ENCODE measurements at places on chromosomes 2 and 18.

- DNase-seq, result no peak
Measured at GRCh38 chr2:11203480-11203879, 48.2 kb downstream of the SLC66A3 start.

DNA sequence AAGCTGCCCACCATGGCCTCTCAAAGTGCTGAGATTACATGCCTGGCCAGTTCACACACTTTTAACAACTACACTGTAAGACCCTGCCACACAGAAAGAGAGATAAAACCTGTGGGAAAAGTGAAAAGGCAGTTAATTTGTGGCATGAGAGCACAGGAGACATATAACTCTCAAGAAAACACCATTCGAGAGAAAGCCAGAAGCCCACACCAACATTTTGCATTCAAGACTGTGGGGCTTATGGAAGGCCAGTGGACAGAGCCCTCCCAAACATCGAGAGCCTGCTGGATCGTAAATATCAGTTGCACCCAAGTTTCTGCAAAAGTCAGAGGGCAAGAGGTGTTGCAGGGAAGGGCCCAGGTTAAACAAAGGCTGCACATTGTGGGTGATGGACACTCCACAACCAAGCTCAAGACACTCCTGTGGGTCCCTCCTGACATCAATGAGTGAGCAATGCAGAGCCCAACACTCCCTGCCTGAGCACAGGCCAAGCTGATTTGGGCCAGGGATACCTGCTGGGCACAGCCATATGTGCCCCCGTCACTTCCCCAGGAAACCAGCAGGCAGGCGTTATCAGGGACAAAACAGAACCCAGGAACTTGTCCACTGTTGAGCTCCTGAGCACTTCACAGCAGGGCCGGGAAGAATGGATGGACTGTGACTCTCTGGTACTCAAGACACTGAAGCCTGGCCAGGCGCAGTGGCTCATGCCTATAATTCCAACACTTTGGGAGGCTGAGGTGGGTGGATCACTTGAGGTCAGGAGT is 114.4 kb downstream of the ZFP36L2 start:
- no peak for DNase-seq

- no peak for DNase-seq
Measured at GRCh38 chr18:70621710-70622109, 332.9 kb downstream of the SOCS6 start.

DNA sequence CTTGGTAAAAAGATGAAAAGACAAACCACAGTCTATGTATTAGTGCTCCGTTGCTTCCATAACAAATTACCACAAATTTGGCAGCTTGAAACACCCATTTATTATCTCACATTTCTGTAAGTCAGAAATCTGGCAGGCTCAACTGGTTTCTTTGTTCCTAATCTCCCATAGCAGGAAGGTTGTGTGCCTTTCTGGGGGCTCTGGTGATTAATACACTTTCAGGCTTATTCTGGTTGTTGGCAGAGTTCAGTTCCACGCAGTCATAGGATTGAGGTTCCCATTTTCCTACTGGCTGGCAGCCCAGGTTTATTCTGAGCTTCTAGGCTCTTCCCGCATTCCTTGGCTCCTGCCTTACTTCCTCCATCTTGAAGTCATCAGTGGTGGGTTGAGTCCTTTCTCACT is 189.3 kb downstream of the ANAPC1 start:
- DNase-seq, result no peak

GRCh38 chr2:56831780-56832179 is 648.0 kb downstream of the CCDC85A start:
- DNase-seq, result no peak

- DNase-seq, result no peak
Measured at GRCh38 chr2:229022071-229022470, 249.0 kb downstream of the PID1 start.

DNA sequence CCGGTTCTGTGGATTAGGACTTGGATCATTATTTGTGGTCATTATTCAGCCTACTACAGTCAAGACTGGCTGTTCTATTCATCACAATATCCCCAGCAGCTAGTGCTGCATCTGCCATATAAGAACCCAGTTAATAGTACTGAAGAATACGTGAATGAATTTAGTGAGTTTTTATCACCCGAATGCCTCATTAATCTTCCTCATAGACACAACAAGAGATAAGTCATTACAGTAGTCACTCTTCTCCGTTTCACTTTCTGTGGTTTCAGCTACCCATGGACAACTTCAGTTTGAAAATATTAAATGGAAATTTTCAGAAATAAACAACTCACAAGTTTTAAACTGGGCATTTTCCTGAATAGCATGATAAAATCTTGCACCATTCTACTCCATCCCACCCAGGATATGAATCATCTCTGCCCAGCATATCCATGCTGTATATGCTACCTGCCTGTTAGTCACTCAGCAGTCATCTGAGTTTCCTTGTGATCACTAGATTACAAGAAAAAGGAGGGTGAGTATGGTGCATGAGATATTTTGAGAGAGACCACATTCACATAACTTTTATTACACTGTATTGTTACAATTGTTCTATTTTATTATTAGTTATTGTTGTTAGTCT is 363.7 kb upstream of the CHAC2 start:
- no peak for DNase-seq

DNA sequence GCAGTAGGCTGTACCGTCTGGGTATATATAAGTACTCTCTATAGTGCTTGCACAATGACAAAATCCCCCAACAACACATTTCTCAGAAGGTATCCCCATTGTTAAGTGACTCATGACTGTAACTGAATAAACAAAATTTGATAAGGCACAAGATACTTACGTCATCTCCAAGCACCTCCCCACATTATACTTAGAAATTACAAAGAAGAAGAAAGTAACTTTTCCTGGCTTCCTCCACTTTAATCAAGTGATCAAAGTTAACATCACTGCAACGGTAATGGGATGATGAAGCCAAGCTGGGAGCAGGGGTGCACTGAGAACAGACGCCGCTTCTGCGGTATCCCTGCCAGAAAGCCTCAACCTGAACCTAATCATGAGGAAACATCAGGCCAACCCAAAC is 9.7 kb downstream of the TNS1 start:
- DNase-seq, result no peak

DNA sequence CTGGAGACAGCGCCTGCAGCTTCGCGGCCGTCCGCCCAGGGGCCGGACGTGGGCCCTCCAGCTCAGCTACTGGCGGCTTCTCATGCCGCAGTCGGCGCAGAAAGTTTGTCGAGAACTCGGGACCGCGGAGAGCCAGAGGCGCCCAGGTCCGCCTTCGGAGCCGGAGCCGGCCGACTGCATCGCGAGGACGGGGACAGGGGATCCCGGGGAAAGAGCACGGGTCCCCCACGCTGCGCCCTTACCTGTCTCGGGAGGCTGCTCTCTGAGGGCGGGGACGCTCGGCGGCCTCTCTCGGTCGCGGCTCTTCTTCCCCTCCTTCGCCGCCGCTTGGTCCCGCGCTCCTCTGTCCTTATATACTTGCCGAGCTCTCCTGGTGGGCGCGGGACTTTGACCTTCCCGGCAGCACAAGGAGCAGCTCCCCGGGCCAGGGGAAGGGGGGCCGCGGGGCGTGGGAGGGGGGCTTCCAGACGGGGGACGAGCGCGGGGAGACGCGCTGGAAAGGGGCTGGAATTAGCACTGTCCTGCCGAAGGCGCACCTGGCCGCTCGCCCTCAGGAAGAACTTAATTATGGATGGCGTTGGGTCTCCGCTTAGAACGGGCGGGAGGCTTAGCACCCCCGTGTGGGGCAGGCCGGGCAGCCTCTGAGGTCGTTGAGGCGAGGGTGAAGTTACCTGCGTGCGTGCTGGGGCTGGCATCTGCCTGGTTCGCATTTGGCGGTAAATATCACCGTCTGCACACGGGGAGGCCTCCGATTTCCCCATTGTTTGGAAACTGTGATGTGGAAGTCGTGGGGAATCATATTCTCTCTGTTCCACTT is at the start of gene POMC:
TSS of gene POMC (minus strand) at position 325 of the 817 bp plus-strand sequence. CDS start 3,808 bp downstream, outside the sequence.
- no peak for DNase-seq

DNA sequence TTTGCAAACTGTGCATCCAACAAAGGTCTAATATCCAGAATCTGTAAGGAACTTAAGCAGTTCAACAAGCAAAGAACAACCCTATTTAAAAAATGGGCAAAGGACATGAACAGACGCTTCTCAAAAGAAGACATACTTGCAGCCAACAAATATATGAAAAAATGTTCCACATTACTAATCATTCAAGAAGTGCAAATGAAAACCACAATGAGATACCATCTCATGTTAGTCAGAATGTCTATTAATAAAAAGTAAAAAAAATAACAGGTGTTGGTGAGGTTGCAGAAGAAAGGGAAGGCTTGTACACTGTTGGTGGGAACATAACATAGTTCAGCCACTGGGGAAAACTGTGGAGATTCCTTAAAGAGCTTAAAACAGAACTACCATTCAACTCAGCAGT is 126.2 kb downstream of the NAT8 start:
- DNase-seq, result no peak

- no peak for DNase-seq
Measured at GRCh38 chr18:75677696-75678455, 250.4 kb upstream of the SMIM21 start.

DNA sequence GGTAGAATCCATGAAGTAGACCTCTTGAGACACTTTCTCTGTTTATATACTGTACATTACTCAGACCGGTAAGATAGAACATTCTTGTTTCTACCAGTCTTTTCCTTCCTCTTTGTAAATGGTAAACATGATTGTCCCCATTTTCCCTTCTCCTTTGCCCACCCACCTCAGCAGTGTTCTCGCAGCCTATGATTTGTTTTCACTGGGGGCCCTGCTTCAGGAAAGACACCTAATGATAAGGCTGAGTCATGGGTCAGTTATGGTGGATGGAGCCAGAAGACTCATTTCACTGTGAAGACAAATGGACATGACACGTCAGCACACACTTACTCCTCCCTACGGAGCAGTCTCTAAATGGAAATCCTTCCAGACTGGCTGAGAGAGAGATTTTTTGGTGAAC is 23.7 kb downstream of the CENPO start:
- no peak for DNase-seq

DNA sequence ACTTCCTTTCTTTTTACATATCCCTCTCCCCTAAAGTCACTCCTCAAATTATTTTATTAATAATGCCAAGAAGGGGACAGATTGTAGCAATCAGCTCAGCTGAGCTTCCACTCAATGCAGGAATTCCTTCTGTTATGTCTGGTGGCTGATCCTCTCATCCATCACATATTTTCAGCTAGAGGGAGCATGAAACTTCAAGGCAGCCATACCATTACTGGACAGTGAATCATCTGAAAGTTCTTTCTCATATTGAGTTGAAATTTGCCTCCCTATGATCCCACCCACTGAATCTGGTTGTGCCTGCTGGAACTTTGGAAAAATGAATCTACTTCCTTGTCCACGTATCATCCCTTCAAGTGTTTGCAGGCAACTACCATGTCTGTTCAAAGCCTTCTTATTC is 11.2 kb downstream of the ZNF385B start:
- DNase-seq, result no peak

GRCh38 chr2:33607905-33608304 is 8.8 kb upstream of the FAM98A start:
- DNase-seq, result no peak

DNA sequence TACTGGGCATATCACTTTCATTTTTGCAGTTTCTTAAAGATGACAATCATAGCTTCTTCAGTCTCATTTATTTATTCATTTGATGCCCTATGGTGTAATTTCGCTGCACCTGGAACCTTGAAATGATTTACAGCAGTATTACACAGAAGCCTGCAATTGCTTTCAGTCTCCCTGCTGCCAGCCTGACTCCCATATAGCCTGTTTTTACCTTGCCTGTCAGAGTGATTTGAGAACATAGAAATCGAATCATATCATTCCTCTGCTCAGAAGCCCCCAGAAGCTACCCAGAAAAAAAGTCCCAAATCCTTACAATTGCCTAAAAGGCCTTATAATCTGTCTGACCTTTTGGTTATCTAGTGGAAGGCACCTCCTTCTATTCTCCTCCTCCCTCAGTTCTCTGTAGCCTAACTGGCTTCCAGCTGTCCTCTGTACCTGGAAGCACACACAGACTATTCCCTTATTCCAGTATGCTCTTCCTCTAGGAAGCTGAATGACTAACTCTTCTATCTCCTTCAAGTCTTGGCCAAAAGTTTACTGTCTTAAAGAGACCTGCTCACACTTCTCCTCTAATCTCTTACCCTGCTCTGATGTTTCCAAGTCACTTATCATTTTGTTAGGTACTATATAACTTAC is 12.6 kb downstream of the SCN3A start:
- no peak for DNase-seq

GRCh38 chr2:6067806-6068205 is 375.6 kb downstream of the SOX11 start:
- DNase-seq, result no peak

- DNase-seq, result no peak
Measured at GRCh38 chr2:218230882-218231281, 13.9 kb downstream of the ARPC2 start.

- DNase-seq, result no peak
Measured at GRCh38 chr2:220445429-220446105, 818.1 kb downstream of the SLC4A3 start.

- no peak for DNase-seq
Measured at GRCh38 chr2:126886916-126887280, 11.8 kb upstream of the TEX51 start.

DNA sequence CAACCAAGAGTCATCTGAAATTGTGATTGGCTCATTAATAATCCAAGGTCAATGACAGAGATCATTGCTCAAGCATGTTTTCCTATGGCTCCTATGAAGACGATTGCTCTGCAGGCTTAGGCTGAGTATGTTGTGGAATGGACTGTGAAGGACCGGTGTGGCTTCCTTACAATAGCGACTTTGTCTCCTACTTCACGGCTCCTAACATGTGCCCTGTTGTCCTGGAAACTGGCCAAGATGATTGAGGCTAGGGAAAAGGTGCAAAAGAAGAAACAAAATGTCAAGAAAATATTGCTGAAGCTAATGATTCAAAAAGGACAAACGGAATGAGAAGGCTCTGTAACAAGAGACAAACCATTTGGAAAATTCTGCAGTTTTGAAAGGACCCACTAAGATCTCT is 24.3 kb downstream of the DLGAP1 start:
- no peak for DNase-seq

DNA sequence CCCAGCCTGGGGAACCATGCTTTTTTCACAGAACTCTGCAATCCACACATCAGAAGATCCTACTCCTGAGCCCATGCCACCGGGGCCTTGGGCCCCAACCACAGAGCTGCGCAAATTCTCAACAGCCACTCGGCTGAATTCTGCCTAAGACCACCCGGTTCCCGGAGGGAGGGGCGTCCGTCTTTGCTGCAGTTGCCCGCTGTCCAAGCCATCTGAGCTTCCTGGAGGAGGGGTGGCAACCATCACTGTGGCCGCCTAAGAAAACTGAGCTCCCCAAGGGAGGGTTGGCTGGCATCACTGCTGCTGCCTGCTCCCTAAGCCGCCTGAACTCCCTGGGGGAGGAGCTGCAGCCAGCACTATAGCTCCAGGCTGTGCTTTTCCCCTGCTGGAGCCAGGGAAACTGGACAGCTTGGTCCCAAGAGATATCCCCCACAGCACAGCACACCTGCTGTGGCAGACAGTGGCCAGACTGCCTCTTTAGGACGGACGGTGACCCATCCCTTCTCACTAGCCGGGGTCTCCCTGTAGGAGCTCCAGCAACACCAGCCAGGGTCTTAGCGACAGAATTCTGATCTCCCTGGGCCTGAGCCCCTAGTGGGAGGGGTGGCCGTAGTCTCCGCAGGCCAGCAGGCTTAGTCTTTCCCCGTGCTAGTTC is 1411.6 kb upstream of the CDH2 start:
- no peak for DNase-seq

All from stimulated activated CD4-positive, alpha-beta T cell treated with anti-CD3 and anti-CD28 coated beads, TNF-alpha, amount 100 ng/mL, for 1 hour (primary cell).